Activated T-helper 2 cell treated with anti-CD3 and anti-CD28 coated beads, Interferon-gamma antibody, Interleukin-2, Interleukin-4, amounts not matched to agents 10 μg/mL and 5 μg/mL and 100 μg/mL, durations not matched to agents 14 hours and 24 hours and 36 hours (primary cell): ENCODE measurements at places on chromosomes 1 and 21. TPM values are rescaled to one million over a fixed set of nuclear protein-coding genes. Genes with fewer than 3 reads are reported as not detected.

DNA sequence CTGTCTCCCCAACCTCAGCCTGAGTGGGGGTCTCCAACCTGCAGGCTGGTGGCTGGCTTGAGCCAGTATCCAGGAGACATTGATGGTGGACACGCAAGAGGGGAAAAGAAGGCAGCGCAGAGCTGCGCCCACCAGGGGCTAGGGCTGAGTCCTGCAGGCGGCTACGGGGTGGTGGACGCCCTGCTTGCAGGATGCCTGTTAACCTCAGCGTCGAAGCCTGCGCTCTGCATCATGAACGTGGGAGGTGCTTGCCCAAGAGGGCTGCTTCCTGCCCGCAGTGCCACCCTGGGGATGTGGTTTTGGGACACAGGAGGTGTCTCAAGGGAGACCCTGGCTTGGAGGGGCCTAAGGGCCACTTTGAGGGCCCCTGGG is 11.6 kb downstream of the CFAP410 start:
- no peak overlapping the region for H3K27ac ChIP-seq
- H3K27me3 ChIP-seq = no peaks in the 10 kb centered on the region
- no peaks in the 10 kb centered on the region for H3K4me1 ChIP-seq
- H3K4me3 ChIP-seq = no peak overlapping the region

DNA sequence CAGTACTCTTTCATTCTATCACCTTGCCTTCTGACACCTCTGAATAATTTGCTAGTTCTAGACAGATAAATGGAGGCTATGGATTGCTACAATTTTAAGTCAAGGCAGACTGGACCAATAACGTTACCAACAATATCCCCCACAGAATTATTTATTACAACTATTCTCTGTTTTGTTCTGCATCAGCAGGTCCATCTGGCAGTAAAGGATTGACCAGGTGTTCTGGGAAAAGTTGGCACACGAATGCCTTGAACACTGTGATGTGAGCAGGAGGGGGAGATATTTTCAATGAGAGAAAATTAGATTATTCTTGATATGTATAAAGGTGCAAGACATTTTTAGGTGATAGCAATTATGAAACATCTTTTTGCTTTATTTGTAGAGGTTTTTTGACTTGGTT is 718.8 kb upstream of the TMPRSS15 start:
- no peak overlapping the region for H3K4me3 ChIP-seq
- DNase-seq = no peak
- H3K4me1 ChIP-seq = no peaks in the 10 kb centered on the region
- H3K27ac ChIP-seq = no peak overlapping the region

DNA sequence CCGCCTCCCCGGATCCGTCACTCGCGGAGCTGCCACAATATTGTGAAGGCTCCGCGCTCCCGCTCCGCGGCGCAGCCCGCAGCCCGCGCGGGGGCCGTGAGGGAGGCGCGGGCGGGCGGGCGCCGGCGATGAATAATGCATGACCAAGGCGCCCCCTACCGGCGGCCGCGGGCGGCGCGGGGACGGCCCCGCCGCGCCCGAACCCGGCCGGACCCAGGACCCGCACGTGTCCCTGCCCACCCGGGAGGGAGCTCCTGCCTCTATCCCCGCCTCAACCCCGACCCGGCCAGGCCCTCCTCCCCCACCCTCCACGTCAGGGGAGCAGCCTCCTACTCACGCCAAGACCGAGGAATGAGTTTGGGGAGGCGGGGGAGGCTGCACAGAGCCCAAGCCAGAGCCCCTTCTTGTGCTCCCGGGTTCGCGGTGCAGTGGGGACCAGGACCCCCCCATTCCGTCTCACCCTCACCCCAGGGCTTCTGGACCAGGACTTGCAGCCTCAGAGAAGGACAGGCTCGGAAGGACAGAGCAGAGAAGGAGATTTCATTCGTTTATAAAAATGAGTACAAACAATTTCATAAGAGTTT is 70.8 kb upstream of the CASZ1 start:
- H3K36me3 ChIP-seq = no peaks in the 10 kb centered on the region
- peaks cover 15% of the 10 kb centered on the region for H3K4me1 ChIP-seq
- H3K4me3 ChIP-seq = peak overlapping the region; percentile 52
- H3K27me3 ChIP-seq = peaks cover 69% of the 10 kb centered on the region
- peak; percentile 50 for DNase-seq

DNA sequence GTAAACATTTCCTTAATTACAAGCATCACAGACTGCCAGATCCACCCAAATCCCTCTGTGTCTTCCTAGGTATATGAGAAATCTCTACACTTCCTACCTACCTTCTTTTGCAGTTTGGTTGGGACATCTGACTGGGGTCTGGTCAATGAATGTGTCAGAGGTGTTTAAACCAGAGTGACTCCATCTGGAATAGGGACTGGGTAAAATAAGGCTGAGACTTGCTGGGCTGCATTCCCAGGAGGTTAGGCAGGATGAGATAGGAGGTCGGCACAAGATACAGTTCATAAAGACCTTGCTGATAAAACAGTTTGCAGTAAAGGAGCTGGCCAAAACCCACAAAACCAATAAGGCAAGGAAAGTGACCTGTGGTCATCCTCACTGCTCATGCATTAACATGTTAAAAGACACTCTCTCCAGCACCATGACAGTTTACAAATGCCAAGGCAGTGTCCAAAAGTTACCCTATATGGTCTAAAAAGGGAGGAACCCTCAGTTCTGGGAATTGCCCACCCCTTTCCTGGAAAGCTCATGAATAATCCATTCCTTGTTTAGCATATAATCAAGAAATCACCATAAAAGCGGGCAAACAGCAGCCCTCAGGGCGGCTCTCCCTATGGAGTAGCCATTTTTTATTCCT is 87.4 kb upstream of the BACE2 start:
- H3K27me3 ChIP-seq = no peaks in the 10 kb centered on the region
- no peaks in the 10 kb centered on the region for H3K4me1 ChIP-seq
- H3K27ac ChIP-seq = no peak overlapping the region
- H3K36me3 ChIP-seq = no peaks in the 10 kb centered on the region

Gene ADAM30
- not detected in 2 replicates for total RNA-seq

Gene VHLL
- total RNA-seq = not detected in 2 replicates
